ENCODE measurements at places on chromosomes 4 and X. TPM values are rescaled to one million over a fixed set of nuclear protein-coding genes. Genes with fewer than 3 reads are reported as not detected.

The IL13RA2 gene
- total RNA-seq = not detected

The ETDB gene
- not detected for total RNA-seq

DNA sequence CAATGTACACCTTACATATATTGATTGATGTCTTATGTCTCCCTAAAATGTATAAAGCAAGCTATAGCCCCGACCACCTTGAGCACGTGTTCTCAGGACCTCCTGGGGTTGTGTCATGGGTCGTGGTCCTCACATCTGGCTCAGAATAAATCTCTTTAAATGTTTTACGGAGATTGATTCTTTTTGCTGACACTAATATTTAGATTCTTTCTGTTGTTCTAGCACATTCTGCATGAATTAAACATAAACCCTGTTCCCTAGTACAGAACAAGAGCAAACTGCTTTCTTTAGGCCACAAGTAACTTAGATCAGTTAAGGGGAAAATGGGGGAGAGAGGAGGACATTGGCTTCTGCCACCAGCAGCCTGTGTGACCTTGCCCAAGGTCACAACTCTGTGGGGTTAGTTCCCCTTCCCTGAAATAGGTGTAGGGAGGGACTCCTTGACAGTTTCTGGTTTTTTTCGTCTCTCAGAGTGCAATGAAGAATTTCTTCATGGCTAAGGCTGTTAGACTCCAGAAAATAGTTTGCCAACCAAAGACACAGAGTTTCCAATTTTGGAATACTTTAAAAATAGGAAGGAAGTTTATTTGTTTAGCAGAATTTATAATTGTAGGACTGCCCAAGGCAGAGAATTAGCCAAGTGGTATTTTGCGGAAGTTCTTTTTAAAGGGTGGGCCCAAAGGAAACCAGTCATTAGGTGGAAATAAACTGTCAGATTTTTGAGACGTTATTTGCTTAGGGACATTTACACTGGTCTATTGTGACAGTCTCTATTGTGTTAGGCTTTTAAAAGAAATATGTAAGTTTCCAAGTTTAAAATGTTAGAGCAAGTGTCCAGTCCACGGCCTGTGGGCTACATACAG, 29.4 kb downstream of the PTTG2 start:
- no peak for DNase-seq

DNA sequence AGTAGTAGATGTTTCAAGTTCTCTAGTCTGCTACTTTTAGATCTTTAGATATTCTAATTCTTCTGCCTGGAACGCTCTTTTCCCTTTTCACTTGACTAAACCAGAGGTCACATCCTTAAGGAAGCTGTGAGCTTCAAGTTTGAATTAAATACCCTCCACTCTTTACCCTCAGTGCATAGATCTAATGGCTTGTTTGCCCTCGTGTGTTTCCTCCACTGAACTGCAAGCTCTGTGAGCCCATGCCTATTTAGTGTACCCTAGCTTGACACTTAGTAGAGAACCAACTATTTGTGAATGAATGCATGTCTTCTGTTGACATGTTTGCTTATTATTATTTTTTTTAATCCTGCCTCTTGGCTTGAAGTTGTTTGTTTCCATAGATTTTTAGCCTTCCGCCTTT, 138.3 kb downstream of the PDE5A start:
- DNase-seq = no peak

The UGT2A3 gene
- not detected for total RNA-seq

- DNase-seq = no peak
These were observed 13.4 kb downstream of the PHKA2 start for GRCh38 chrX:18970465-18970864.

DNA sequence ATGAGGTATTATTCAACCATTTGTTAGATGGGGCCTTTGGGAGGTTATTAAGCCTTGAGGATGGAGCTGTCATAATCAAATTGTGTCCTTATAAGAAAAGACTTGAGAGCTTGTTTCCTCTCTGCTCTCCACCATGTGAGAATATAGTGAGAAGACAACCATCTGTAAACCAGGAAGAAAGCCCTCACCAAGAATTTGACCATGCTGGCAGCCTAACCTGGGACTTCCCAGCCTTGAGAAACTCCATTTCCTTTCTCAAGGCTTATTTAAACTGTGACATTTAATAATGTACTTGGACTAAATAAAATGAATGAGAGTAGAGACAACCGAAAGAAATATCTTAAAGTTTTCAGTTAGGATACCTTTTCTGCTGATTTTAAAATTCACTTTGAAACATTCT, 83.7 kb upstream of the GC start:
- no peak for DNase-seq

GRCh38 chr4:85114526-85114925, 148.0 kb upstream of the WDFY3 start:
- no peak for DNase-seq

DNA sequence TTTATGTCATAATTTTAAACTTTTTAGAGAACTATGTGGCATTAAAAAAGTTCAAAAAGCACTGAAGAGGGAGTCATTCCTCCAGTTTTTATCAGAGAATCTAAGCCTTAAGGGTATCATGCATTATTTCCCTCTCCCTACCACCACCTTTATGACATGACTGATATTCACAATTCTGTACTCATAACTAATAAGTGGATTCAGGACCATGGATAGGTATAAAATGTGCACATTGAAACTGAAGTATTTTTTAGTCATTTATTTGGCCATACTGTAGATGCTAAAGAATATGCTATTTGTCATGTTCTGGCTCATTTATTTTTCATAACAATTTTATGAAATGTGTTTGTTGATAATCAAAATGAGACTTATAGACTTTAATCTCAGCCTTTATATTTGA, 897.5 kb upstream of the AGA start:
- no peak for DNase-seq

The ADRA2C gene
- 4.1 TPM for total RNA-seq

GRCh38 chr4:166366012-166366411, 493.0 kb downstream of the TLL1 start:
- DNase-seq = no peak

DNA sequence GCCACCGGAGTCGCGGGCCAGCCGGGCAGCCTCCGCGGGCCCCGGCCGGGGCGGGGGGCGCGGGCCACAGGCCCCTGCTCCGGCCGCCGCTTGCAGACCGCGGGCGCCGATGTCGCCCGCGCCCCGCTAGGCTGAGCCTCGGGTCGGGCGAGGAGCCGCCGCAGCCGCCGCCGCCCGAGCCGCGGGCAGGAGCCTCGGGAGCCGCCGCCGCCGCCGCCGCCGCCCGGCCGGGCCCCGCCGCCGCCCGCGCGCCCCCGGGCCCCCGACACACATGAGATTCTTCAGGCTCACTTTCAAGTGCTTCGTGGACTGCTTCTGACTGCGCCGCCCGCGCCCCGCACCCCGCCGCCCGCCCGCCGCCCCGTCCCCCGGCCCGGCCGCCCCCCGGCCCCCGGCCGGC, 345 bp downstream of the SLC6A8 start:
- DNase-seq = no peak

The IL13RA1 gene
- total RNA-seq = 60.0 TPM

GRCh38 chrX:126064901-126065541, 101.1 kb downstream of the DCAF12L2 start:
- DNase-seq = no peak
